ENCODE measurements at places on chromosomes 6 and 20.

DNA sequence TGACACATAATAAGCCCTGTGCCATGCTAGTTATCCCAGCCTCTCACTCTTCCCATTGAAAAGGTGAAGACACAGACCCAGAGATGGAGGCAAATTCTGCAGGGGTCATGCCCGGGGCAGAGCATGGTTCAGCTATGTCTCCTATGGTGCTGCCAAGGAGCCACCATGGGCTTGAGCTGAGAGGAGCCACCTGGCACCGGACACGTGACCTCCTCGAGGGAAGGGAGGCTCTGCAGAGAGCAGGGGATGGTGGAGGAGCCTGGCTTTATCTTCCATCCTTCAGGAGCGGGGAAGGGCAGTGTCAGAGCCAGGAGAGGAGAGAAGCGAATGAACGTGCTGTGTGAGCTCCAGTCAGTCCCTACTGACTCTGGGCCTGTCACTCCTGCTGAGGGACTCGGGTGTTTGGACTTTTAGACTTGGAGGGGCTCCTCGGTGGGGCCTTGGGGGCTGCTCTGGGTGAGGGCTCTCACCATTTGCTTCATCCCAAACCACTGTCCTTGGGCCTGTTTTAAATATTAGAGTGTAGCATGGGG, 11.1 kb upstream of the CCN5 start:
- no peak for DNase-seq

GRCh38 chr20:23245553-23246181, 104.9 kb upstream of the NXT1 start:
- DNase-seq, result no peak

DNA sequence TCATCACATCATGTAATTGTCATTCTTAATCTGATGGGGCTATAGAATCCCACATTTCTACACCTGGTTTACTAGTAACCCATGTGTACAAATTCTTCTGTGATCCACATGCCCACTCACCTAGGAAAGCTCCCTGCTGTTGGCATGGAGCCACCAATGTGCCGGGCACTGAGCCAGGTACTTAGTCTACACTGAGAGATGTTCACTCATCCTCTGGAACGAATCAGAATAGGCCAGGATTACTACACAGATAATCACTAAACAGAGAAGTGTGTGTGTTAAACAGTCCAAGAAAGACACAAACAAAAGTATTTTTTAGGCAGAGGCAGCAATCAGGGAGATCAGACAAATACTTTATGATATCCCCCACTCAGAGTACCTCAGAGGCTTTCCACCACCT, 193.2 kb upstream of the VGLL2 start:
- DNase-seq, result no peak

DNA sequence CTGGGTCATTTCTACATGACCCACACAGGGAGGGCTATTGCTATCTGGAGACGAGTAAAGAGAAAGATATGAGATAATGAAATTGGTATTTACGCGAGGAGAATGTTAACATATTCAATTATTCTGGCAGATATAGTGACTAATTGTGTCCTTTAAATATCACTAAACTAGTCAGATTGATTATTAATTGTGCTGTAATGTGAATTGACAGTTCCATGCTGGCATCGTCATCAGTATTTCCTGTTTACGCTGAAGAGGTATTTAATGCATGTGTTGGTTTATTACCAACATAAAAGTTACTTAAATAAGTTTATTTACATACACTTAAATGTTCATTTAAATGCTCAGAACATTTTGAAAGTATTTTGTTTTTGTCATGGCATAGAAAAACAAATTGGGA, 35.7 kb upstream of the OGFRL1 start:
- DNase-seq, result no peak

GRCh38 chr20:5180421-5180820, 53.6 kb downstream of the CDS2 start:
- no peak for DNase-seq

DNA sequence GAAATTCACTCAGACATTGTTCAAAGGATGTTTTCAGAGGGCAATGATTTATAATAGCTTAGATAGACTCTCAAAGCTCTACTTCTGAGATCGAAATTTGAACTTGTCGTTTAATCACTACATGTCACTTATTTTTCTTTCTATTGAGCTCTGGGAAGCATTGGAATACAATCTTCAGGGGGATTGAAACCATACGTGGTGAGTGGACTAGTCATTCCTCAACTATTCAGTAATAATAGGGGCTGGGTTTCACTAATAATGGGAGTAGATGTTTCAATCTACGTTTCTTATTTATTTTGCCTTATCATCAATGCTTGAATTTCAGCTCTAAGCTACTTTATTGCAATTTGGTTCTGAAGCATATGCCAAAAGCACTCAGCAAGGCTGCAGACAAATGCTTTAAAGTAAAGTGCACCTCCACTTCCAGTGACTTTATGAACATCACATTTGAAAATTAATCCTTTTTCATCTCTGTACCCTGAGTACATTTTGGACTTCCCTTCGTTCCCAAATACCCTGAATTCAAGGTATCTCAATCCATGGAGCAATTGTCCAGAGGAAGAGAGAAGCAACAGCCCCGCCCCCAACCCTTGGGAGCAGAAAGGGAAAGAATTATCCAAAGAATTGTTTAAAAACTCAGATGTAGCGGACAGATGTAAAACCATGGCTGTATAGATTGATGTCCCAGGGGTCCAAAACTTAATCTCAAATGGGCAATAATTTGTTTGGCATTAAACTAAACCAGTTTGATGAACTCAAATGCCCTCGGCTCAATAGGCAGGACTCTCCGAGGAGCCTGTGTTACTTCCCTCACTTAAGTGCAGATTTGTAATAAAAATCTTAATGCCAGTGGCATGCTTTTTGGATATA, 68.1 kb downstream of the HFE start:
- no peak for DNase-seq

DNA sequence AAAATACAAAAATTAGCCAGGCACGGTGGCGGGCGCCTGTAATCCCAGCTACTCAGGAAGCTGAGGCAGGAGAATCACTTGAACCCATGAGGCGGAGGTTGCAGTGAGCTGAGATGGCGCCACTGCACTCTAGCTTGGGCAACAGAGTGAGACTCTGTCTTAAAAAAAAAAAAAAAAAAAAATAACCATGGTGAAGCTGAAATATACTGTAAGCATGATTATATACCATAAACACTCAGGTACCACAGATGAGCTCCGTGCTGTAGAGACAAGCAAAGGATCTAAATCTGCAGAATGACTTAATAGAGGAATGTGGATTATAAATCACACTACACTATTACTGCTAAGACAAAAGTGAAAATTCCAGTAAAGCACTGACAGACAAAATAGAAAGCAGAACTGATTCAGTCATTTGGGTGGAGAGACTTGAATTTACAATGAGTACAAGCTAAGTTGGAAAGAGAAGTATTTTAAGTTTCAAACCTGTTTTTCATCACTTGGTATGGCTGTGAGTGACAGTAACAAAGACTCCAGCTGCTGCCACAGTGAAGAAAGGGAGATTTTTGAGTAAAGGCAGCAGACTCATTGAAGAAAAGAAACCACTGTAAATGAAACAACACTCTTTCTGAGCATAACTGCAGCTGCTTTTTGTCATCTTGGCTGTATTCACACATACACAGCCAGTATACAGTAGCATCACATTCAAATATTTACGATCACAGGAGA, 322.1 kb downstream of the RNGTT start:
- no peak for DNase-seq

- DNase-seq, result no peak
Observed at GRCh38 chr6:169528755-169529154, 173.1 kb downstream of the WDR27 start.

DNA sequence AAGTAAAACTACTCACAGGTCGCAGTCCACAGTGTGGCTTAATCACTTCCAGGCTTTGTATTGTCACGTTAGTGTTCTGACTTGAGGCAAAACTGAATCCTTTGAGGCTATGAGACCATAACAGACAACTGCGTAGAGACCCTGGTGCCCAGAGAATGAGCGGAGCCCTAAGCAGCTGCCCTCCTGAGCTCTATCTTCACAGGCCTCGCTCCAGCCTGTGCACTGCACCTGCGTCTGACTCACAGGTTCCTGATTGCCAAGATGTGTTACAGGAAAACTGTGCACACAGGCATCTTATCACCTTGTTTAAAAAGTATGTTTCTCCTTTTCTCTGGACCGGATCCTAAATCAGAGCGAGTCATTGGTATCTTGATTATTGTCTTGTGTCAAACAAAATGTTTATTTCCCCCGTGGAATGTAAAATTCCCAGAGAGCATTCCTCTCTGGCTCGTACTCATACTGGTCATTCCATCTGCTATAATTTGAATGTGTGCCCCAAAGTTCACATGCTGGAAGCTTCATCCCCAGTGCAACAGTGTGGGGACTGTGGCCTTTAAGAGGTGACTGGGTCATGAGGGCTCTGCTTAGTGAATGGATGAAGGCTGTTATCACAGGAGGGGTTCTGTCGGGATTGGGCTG, 25.7 kb downstream of the PRR18 start:
- no peak for DNase-seq

GRCh38 chr6:6277413-6277812, 43.0 kb downstream of the F13A1 start:
- DNase-seq, result no peak

DNA sequence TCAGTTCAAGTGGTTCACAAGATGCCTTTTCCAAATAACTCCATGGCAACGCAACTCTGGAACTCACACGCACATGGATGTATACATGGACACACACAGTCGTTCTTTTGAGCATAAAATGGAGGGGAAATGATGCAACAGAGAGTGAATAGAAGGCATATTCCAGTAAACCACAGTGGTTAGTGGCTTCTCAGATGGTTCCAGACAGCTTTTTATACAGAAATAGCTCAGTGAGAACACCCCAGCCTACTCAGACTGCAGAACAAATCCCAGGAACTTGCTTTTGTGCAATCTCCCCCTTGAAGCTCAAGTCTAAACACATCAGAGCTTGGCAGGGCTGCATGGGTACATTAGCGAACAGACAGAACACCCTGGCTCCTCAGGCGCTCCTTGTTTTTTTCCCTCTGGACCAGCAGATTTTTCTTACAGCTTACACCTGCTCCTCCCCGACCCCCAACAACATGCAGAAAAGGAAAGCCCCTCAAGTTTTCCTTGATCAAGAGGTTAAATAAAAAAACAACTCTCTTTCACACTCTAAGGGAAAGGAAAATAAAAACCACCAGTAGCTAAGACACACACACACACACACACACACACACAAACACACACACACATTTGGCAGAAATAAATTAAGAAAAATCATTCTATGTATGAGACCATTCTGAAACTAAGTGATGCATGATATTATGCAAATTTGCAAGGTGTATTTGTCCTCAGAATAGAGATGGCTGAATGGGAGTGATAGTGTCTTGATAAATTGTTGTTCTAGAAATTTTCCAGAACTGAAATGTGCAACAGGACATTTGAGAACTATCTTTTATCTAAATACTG, 51.2 kb upstream of the RANBP9 start:
- DNase-seq, result peak; percentile 15

- no peak for DNase-seq
Observed at GRCh38 chr6:138278326-138278725, 60.0 kb upstream of the PBOV1 start.

DNA sequence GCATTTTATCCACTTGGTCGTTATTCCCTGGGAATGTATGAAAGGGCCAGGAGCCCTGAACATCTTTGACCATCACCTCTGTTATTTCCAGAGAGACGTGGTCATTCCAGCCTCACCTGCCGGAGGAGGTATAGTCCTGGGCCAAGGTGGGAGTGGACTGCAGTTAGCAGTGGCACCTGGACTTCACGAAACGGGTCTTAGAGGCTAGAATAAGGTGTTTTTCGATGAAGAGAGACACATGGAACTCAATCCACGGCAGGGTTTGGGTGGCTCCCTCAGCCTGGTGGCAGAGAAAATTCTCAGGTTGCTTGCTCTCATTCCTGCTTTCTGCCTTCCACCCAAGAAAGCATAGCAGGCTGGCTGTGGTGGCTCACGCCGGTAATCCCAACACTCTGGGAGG, 48.0 kb downstream of the BMP6 start:
- no peak for DNase-seq

GRCh38 chr20:7722564-7722963, 217.7 kb downstream of the HAO1 start:
- no peak for DNase-seq

DNA sequence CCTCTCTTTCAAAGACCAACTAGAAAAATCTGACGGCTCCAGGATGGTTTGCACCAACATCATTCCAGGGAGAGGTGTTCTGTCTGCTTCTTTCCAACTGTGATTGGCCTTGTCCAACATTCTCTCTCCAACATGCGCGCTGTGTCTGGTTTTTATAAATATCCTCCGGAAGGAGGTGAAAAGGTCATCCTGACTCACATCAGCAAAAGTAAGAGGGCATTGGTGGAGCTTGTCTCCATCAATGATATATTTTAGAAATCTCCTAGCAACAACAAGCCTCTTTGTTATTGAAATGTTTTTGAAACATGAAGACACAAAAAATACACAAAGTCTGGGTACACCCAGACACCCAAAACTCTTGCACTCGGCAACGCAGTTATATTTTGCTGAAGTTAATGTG, 475.3 kb upstream of the JARID2 start:
- DNase-seq, result no peak

DNA sequence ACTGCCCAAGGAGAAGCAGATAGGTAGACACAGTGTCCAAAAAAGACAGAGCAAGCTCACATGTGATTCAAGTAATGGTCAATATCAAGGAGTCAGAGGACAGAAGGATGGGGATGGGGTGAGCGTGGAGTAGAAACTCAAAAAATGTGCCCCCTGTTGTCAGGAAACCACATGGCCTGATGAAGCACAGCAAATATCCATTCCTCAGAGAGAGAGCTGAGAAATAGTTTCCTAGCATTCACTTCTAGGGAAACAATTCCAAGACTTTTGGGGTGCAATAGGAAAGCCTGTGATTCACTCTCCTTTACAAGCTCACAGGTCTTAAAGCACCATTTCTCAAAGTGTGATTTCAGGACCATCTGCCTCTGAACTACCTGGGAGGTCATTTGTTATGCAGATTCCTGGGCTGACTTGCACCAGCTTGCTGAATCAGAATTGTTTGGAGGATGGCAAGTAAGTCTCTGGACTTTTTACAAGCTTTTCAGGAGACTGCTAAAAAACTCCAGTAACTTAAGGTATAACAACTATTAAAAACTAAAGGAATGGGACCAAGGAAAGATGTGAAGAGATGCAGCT, 432.8 kb downstream of the HDGFL1 start:
- no peak for DNase-seq

DNA sequence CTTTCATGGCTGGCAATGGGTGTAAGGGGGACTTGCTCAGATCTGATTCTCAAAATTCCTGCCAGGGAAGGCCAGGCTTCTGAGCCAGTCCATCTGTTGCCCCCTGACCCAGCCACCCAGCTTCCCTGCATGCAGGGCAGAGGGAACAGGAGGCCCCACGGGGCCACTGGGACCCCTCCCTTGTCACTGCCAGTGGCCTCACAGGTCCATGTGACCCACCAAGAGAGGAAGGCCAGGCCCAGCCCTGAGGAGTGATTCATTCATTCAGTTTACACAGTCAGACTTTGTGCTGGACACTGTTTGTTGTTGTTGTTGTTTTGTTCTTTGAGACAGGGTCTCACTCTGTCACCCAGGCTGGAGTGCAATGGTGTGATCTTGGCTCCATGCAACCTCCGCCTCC, 39.5 kb downstream of the UBE2V1 start:
- no peak for DNase-seq

- DNase-seq, result no peak
Observed at GRCh38 chr6:28884423-28885131, 39.2 kb downstream of the TRIM27 start.

All from activated CD4-positive, alpha-beta T cell treated with anti-CD3 and anti-CD28 coated beads, Interleukin-2, amount 50 U/mL, for 24 hours (primary cell).